ENCODE measurements at places on chromosomes 6 and 20. TPM values are rescaled to one million over a fixed set of nuclear protein-coding genes. Genes with fewer than 3 reads are reported as not detected.
A peak's percentile ranks its signal among the peaks of the same experiment; 100 is the strongest.

DNA sequence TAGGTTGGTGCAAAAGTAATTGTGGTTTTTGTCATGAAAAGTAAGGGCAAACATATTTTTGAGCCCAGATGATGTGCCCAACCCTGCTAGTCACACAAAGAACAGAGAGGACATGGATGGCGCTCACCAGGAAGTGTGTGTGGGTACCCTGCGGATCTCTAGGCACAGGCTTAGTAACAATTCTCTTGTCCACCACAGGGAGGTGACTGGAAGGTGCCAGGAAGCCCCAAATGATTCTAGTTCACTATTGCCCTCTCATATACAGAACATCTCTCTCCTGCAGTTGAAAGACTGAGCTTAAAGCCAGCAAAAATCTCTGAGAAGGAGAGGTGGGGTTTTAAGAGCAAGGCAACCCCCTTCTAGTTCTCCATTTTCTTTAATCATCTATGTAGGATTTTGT, 272.1 kb upstream of the TAB2 start:
- DNase-seq = peak; percentile 68
- H3K4me1 ChIP-seq = peaks cover 59% of the 10 kb centered on the region
- H3K27me3 ChIP-seq = no peaks in the 10 kb centered on the region
- H3K4me3 ChIP-seq = no peak overlapping the region

DNA sequence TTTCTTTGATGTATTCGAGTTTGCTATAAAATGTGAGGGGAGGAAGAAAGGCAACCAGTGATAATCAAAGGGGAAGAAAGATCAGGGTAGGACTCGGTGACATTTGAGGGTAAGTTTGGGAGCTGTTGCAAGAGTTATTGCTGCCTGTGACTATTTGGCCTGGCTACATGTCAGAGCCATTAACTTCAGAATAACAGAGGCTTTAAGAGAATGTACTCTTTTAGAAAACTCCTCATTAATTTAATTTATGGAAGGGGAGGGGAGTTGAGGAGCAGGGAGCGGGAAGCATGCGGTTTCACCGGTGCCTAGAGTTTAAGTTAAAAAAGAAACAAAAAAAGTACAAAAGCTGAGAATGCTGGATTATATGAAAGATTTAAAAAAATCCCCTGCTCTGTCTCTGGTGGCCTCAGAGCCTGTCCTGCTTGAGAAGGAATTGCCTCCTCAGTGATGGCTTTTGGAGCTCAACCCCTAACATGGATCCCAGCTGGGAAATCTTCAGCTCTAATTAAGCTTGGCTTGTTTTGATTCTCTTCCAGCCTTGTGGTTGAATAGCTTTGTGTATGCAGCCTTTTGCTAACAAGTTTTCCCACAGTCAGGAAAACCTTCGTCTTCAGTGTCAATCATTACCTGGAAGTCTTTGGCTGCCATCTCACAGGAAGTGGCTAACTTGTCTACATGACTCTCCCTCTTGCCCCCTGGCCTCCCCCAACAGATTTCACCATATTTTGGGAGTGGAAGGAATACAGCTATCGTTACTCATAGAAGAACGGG, 238.2 kb downstream of the SOX4 start:
- H3K4me1 ChIP-seq = no peaks in the 10 kb centered on the region
- DNase-seq = no peak
- H3K4me3 ChIP-seq = no peak overlapping the region
- no peak overlapping the region for H3K27ac ChIP-seq
- H3K27me3 ChIP-seq = no peaks in the 10 kb centered on the region
- H3K36me3 ChIP-seq = no peaks in the 10 kb centered on the region

DNA sequence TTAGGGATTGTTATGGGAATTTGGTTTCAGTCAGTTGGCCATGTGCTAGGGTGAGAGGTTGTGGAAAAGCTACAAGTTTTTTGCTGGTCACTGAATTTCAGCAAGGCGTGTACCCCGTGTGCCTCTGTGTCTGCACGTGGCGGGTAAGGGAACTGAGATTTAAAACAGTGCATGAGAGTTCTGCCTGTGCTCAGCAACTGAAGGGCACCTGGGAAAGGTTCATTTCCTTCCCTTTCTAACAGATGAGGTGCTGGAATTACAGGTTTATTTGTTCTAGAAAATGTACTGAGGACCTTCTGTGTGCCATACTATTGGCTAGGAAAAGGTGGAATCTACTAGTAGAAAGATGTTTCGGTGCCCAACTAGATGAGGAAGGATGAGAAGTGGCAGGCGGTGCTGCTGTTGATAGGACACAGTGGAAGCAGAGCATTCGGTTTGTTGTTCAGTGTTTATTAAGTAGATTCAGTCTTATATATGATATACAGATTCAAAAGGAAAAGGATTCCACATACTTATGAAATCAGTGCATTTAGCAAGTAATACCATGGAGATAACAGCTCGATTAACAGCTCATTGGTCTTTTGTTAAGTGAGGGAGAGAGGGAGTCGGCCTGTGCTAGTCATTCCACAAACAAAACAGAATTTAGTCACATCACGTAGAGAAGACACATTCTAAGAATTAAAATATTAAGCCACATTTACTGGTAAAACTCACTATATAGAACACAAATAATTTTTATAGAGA, 84.7 kb downstream of the ASXL1 start:
- no peaks in the 10 kb centered on the region for H3K27me3 ChIP-seq
- H3K4me3 ChIP-seq = no peak overlapping the region
- peaks cover 35% of the 10 kb centered on the region for H3K4me1 ChIP-seq
- no peak overlapping the region for H3K27ac ChIP-seq

DNA sequence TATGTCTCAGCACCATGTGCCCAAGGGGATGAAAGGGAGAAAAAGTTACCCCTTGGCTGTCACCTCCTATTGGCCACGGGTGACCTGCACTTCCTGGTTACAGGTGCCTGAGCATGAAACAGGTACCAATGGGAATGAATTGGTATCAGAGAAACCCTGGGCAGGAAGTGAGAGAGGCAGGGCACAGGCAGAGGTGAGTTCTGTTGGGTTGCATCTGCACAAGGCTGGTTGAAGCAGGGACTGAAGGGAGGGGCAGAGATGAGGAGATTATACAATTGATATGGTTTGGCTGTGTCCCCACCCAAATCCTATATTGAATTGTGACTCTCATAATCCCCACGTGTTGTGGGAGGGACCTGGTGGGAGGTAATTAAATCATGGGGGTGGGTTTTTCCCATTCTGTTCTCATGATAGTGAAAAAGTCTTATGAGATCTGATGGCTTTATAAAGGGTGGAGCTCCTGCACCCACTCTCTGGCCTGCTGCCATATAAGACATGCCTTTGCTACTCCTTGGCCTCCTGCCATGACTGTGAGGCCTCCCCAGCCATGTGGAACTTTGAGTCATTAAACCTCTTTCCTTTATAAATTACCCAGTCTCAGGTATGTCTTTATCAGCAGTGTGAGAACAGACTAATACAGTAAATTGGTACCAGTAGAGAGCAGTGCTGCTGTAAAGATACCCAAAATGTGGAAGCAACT, 291.8 kb downstream of the LRFN2 start:
- no peaks in the 10 kb centered on the region for H3K36me3 ChIP-seq
- no peak overlapping the region for H3K4me3 ChIP-seq
- H3K27ac ChIP-seq = no peak overlapping the region
- peaks cover 6% of the 10 kb centered on the region for H3K27me3 ChIP-seq
- no peaks in the 10 kb centered on the region for H3K4me1 ChIP-seq

DNA sequence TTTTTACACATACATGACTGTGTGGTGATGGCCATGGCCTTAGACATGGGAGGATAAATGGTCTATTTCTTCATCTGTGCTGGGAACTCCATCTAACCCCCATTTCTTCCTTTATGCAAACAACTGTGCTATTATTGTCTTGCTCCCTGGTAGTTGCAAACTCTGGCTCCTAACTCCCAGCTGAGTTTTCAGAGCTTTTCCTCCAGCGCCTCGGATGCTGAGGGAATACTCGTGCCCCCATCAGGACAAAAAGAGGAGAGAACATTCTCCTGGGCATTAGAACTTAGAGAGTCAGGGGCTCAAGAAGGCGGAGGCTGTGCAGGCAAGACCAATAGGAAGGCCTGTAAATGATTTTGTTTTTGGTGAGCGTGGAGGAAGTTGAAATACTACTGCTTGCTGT, 2.1 kb downstream of the DAAM2 start:
- DNase-seq = no peak
- no peak overlapping the region for H3K4me3 ChIP-seq
- H3K36me3 ChIP-seq = no peaks in the 10 kb centered on the region
- no peak overlapping the region for H3K27ac ChIP-seq
- no peaks in the 10 kb centered on the region for H3K4me1 ChIP-seq
- peaks cover 43% of the 10 kb centered on the region for H3K27me3 ChIP-seq

- DNase-seq = no peak
- peaks cover 5% of the 10 kb centered on the region for H3K4me1 ChIP-seq
- peaks cover 58% of the 10 kb centered on the region for H3K27me3 ChIP-seq
- no peak overlapping the region for H3K4me3 ChIP-seq
- H3K36me3 ChIP-seq = no peaks in the 10 kb centered on the region
These were observed 154.4 kb upstream of the STMND1 start for GRCh38 chr6:16947375-16948015.

DNA sequence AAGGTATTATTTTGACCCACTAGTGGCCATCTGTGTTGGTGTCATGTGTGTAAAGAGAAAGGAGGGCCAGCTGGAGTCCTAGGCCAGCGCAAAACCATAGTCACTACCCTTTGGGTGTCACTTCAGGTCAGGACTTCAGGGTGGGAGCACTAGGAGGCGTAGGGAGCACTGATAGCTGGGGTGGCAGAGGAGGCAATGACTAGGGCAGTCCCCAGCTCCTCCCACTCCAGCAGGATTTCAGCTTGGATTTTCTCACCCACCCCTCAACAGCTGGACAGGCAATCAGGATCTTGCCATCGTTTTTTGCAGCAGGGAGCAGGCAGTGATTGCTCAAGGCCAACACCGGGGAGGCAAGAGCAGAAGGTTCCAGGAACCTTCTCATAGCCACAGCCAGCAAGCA, 4.2 kb upstream of the HLA-DOA start:
- H3K36me3 ChIP-seq = no peaks in the 10 kb centered on the region
- no peak overlapping the region for H3K27ac ChIP-seq
- DNase-seq = no peak
- peaks cover 23% of the 10 kb centered on the region for H3K4me1 ChIP-seq

- H3K27ac ChIP-seq = peak overlapping the region; percentile 90
- DNase-seq = peak; percentile 74
These were observed 23.3 kb downstream of the NQO2 start for GRCh38 chr6:3022765-3023662.

- no peaks in the 10 kb centered on the region for H3K27me3 ChIP-seq
- H3K4me1 ChIP-seq = peaks cover 2% of the 10 kb centered on the region
- no peak within 1 kb of the TSS for H3K4me3 ChIP-seq
- H3K27ac ChIP-seq = no peak within 1 kb of the TSS
These were observed at the start of gene KIF25 for GRCh38 chr6:167997642-167998041. TSS of gene KIF25 (plus strand) at chr6:167997671. CDS start at chr6:168029586, 31,915 bp downstream.

DNA sequence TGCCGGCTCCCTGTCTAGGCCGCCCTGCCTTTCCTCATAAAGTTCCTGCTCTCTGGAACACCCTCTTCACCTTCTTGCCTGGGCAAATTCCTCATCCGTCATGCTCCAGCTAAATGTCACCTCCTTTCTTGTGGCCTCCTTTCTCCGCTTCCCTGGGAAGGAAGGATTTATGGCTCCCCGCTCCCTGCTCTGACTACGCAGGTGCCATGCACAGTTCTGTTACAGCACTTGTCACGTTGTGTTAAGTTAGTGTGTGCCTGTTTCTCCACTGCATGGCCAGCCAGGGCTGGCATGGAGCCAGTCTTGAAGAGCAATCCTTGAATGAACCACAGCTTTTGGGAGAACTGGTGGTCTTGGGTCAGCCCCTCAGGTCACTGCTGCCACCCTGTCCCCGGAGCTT, 61.7 kb downstream of the CD40 start:
- no peaks in the 10 kb centered on the region for H3K4me1 ChIP-seq
- peaks cover 19% of the 10 kb centered on the region for H3K27me3 ChIP-seq
- no peaks in the 10 kb centered on the region for H3K36me3 ChIP-seq
- no peak overlapping the region for H3K27ac ChIP-seq
- H3K4me3 ChIP-seq = no peak overlapping the region
- DNase-seq = no peak

- H3K36me3 ChIP-seq = no peaks in the 10 kb centered on the region
- H3K27ac ChIP-seq = no peak overlapping the region
- DNase-seq = no peak
- H3K27me3 ChIP-seq = peaks cover 3% of the 10 kb centered on the region
These were observed 93.7 kb downstream of the GCLC start for GRCh38 chr6:53451165-53451564.

DNA sequence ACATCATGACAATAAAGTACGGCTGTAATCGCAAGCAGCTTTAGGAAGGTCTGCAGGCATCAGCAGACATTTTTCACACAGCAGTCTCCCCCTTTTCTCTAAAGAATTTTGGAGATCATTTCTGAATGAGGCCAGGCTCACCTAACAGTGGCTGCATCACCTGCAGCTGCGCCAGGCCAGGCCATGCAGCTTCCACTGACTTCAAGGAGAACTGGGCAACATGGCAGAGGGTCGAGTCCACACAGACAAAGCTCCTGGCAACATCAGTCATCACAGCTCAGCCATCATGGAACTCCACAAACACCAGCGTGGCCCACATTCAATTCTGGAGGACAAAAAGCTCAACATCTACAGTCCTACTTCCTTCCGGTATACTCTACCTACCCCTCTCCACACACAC, 17.8 kb upstream of the FOXC1 start:
- peaks cover 47% of the 10 kb centered on the region for H3K27me3 ChIP-seq
- H3K27ac ChIP-seq = no peak overlapping the region
- no peak for DNase-seq
- no peaks in the 10 kb centered on the region for H3K36me3 ChIP-seq
- peaks cover 3% of the 10 kb centered on the region for H3K4me1 ChIP-seq

DNA sequence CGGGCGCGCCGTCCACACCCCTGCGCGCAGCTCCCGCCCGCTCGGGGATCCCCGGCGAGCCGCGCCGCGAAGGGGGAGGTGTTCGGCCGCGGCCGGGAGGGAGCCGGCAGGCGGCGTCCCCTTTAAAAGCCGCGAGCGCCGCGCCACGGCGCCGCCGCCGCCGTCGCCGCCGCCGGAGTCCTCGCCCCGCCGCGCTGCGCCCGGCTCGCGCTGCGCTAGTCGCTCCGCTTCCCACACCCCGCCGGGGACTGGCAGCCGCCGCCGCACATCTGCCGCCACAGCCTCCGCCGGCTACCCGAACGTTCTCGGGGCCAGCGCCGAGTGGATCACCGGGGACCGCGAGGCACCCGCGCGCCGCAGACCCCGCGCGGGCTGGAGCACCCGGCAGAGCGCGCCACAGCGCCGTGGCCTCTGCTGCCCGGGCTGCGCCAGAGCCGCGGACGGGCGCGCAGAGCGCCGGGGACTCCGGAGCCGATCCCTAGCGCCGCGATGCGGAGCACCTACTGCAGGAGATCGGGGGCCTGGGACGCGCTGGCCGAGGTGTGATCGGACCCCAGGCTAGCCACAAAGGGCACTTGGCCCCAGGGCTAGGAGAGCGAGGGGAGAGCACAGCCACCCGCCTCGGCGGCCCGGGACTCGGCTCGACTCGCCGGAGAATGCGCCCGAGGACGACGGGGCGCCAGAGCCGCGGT, at the start of gene BMP2:
TSS of gene BMP2 (plus strand) at position 151 of the 692 bp plus-strand sequence. CDS start 2,441 bp downstream, outside the sequence.
- no peaks in the 10 kb centered on the region for H3K36me3 ChIP-seq
- H3K4me3 ChIP-seq = peak within 1 kb of the TSS; percentile 46
- no peak for DNase-seq

- H3K27me3 ChIP-seq = no peaks in the 10 kb centered on the region
- no peak overlapping the region for H3K4me3 ChIP-seq
- H3K27ac ChIP-seq = no peak overlapping the region
These were observed 31.5 kb downstream of the ARHGAP18 start for GRCh38 chr6:129678463-129678862.

The GFOD1 gene
- 11.6 TPM for total RNA-seq

The TNF gene
- 58.8 TPM for total RNA-seq
